A172 (cell line): ENCODE measurements at places on chromosomes 6 and 20. TPM values are rescaled to one million over a fixed set of nuclear protein-coding genes. Genes with fewer than 3 reads are reported as not detected.

GRCh38 chr6:132998418-132998817 is 184.0 kb downstream of the RPS12 start:
- DNase-seq, result no peak

DNA sequence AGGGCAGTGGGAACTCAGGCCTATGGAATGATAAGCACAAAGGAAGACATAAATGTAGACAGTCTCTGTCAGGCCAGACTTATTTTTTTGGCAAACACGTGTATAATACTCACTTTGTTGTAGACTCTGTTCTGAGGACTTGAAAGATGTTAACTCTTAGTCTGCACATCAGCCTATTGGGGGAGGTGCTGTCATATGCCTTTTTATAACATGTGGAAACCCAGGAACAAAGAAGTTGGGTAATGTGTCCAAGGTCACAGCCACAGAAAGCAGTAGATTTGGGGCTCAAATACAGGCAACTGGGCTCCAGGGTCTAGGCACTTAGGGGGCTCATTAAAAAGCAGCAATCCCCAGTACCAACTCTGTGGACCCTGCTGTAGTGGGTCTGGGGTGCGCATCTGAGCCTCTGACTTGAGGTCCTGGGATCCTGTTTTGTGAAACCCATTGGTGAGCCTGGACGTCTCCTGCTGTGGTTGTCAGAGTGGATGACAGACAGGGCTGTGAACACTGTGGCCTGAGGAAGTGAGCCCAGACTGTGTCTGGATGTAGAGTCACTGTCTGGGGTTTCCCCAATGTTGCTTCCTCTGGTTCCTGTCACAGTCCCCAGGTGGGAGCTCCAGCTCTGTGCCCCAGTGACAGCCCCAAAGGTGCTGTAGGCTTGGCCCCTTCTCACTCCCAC is 50.0 kb downstream of the CDH26 start:
- DNase-seq, result no peak

- DNase-seq, result no peak
Observed at GRCh38 chr6:32529697-32530430, at the start of gene HLA-DRB5. Gene HLA-DRB5, minus strand, starts transcription at chr6:32530287. Its CDS starts 63 bp downstream, at chr6:32530224.

DNA sequence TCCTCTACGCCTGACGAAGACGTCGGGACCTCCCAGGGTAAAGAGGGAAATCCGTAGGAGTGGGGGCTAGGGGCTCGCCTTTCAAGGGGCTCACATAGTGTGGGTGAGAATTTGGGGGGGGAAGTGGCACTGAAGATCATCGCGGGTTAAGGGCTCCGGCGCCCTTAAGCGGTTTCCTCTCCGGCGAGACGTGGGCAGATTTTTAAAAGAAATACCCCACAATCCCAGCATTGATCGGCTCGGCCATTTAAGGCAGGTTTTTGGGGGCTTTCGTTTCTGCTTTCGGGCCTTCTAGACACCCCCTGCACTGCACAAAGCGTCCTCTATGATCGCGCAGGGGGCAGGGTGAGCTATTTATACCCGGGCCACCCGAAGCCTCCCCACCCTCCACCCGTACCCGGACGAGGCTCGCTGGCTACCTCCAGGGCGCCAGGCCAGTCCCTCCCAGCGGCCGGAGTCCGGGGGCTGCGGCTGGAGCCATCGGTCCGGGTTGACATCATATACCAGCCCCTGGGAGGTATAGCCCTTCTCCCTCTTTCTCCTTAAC is 1.2 kb downstream of the NKX2-2 start:
- no peak for DNase-seq

- DNase-seq, result peak; percentile 7
Observed at GRCh38 chr6:31585491-31585890, 586 bp upstream of the LST1 start.

- DNase-seq, result peak; percentile 18
Observed at GRCh38 chr6:56026455-56027180, 151.2 kb upstream of the BMP5 start.

GRCh38 chr20:42435230-42435629 is 754.5 kb downstream of the PTPRT start:
- no peak for DNase-seq

GRCh38 chr6:121093928-121094327 is 240.4 kb downstream of the TBC1D32 start:
- DNase-seq, result peak; percentile 8

SLC22A3 gene
- 0.10 TPM in 1 of 2 replicates, not detected in the other for total RNA-seq

ABCF1 gene
- 45.6 and 45.7 TPM in 2 replicates for total RNA-seq
